Muscle of back (tissue), 13 donors: ENCODE measurements at places on chromosomes 4 and X. TPM values are rescaled to one million over a fixed set of nuclear protein-coding genes. Genes with fewer than 3 reads are reported as not detected.
A peak's percentile ranks its signal among the peaks of the same experiment; 100 is the strongest.

- DNase-seq: no peak
Measured at GRCh38 chrX:68994135-68994890, 165.5 kb downstream of the EFNB1 start.

DNA sequence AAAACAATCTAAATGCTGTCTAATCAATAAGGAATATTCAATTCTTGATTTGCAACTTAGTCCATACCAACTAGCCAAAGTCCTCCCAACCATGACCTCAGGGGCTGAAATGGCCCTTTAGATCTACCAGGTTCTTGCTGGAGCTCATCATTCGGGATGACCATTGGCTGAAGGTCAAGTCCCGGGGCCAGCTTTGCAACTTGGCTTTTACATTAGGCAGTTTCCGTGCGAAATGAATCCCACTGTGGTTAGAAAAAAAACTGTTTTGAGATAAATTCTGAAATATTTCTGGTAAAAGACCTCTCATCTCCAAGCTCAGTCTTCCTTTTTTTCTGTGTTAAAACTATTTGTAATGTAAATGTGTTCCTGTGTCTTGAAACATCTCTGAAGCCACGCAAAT is 178.6 kb downstream of the TENM3 start:
- DNase-seq: peak; percentile 43

- no peak for DNase-seq
Measured at GRCh38 chr4:25552580-25553271, 102.9 kb upstream of the SLC34A2 start.

GRCh38 chrX:119235051-119235511 is 1.0 kb upstream of the PGRMC1 start:
- peak; percentile 73 for DNase-seq

- no peak for DNase-seq
Measured at GRCh38 chr4:2470791-2471190, 1.9 kb downstream of the RNF4 start.

Gene MUC7
- not detected for polyA plus RNA-seq

Gene GAGE12H
- polyA plus RNA-seq: not detected

Gene MAGEA4
- not detected for polyA plus RNA-seq
